ENCODE measurements at places on chromosomes 5 and 9.

GRCh38 chr9:4084435-4084818 lies 215.4 kb downstream of the GLIS3 start:
- DNase-seq: no peak

DNA sequence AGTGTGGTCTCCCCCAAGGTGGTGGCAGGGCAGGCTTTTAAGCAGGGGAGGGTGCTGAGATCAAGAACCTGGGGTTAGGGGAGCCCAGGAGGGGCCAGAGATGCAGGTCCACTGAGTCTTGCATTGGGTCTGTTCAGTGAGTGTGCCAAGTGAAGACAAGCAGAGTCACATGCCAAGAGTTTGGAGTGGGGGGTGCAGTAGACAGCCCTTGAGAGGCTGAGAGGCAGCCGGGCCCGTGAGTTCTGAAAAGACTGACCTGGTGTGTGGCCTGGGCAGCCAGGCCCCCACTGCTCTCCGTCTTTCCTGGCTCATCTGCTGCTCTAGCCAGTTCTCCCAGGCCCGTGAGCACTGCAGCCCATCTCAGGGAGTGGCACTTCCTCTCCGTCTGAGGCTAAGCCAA lies 120.0 kb downstream of the DAB2IP start:
- no peak for DNase-seq

GRCh38 chr5:135462304-135462703 lies 10.2 kb upstream of the TIFAB start:
- peak; percentile 75 for DNase-seq

- no peak for DNase-seq
Measured at GRCh38 chr5:1315709-1316587, 21.1 kb upstream of the TERT start.

GRCh38 chr9:37952731-37953130 lies 48.8 kb upstream of the SLC25A51 start:
- DNase-seq: no peak

DNA sequence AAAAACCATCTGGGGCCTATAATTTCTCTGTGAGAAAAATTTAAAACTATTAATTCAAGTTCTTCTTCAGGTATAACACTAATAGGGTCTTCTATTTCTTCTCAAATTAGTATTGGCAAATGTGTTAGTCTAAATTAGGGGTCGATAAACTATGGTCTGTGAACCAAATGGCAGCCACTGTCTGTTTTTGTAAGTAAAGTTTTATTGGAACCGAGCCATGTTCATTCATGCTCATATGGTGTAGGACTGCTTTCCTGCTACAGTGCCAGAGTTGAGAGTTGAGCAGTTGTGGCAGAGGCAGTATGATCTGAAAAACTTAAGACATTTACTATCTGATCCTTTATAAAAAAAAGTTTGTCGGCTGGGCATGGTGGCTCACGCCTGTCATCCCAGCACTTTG lies 29.1 kb downstream of the SEC61B start:
- no peak for DNase-seq

GRCh38 chr9:136208675-136209074 lies 3.7 kb upstream of the LHX3 start:
- no peak for DNase-seq

GRCh38 chr9:114655689-114656088 lies 1.9 kb downstream of the TEX53 start:
- no peak for DNase-seq

DNA sequence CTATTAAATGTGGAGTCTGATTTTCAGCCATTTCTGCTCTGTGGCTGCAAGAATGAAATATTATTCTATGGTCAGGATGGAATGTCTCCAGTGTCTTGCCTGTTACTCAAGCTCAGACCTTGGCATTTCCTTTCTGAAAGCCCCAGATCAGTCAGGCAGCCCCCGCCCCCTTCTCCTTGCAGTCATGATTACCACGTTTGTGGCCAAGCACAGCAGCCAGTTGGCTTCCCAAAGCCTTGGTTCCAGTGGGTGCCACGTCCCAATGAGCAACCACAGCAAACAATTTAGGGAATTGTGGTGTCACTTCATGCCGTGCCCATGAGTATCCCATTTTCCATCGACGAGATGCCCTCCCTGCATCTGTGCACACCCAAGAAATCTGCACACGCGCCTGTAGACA lies 9.7 kb upstream of the OBP2A start:
- DNase-seq: no peak

DNA sequence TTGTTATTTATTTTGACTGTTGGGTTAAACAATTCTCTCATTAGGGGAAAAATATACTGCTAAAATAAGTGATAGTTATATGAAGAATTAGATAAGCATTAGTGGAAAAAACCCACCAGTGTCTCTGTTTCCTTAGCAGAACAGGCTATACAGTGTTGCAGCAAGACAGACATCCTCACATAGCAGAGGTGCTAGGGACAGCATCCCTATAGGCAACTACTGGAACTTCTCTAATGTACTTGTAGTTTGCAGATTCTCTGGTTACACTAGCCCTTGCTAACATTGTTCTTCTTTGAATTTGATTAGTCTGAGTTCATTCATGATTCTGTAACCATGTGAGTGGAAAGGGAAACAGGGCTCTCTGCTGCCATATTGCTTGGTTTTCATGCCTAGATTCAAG lies 661.8 kb upstream of the RGMB start:
- DNase-seq: no peak

GRCh38 chr5:39100301-39100850 lies 26.2 kb upstream of the RICTOR start:
- DNase-seq: no peak

DNA sequence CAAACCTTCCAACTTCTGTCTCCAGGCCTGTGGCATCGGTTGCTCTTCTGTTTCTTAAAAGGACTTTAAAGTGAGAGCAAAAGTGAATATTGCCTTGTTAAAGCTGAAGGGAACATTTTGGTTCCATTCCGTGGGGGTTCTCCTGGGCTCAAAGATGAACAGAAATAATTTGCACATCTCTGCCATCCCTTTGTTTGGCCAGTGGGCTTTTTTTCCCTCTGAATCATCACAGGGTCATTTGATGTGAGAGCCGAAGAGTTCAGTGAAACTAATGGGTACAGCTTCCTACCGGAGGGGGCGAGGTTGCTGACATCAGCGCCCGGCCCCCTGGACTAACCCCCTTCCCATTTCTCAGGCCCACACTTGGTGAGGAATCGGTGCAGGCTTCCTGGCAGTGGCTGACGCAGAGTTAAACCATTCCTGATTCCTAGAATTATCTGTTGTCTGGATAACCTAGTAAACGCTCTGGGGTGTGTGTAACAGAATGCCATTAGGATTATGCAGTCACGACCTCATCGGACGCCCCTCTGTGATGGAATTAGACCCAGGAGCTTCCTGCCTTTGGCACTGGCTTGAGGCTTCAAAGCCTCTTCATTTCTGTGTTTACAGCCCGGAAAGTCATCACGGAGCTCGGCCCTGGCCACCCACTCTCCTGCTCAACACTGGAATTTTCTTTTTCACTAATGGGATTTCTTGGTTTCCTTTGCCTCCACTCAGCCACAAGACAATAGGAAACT lies 61.6 kb upstream of the RPL26L1 start:
- DNase-seq: peak; percentile 79

DNA sequence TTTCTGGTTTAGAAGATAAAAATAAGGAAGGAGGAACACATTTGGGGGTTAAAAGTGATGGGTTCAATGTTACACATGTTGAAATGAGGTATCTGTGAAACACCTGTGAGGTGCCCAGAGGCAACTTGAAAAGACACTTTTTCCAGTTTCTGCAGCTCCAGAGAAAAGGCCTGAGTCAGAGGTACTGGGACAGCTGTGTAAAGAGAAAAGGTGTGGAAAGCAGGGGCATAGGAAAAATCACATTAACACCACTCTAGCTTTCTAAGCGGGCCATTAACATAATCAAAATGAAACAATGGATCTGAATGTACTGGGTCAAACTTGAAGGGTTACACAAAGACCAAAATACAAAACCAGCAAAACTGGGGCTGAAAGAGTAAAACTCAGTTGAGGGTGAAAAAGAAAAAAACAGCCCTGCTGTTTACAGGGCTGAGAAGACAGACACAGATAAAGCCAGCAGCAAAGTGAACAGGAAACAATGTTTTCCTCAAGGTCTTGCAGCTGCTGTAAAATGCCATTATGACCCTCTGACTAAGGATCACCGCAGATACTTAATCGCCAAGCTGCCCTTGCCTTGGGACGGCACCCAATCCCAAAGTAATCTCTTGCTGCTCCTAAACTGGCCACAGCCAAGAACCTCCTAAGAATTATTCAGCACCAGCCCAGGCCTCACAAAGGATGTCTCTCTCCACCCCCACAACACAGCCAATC lies 104.7 kb downstream of the DROSHA start:
- DNase-seq: no peak

- no peak for DNase-seq
Measured at GRCh38 chr5:13955896-13956295, 11.4 kb upstream of the DNAH5 start.

GRCh38 chr5:95007921-95008597 lies 276.8 kb downstream of the MCTP1 start:
- no peak for DNase-seq

DNA sequence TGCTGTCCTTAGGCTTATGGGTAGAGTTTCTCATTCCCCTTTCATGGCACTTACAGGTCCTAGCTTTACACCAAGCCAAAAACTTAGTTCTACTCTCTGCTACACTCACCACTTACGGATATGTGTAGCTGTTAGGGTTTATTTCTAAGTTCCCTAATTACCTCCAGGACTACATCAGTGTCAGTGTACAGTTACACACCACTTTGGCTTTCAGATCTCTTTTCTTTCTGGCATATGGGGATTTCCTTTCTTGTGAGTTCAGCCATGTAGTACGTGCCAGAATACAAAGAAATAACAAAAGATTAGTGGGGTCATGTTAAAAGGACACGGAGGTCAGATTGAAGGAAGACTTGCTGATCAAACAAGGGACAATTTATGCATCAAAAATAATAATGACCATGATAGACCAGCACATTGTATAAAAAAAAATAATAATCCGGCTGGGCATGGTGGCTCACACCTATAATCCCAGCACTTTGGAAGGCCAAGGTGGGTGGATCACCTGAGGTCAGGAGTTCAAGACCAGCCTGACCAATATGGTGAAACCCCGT lies 41.8 kb downstream of the LYRM7 start:
- no peak for DNase-seq

- DNase-seq: no peak
Measured at GRCh38 chr5:96478983-96479382, 45.9 kb upstream of the PCSK1 start.

DNA sequence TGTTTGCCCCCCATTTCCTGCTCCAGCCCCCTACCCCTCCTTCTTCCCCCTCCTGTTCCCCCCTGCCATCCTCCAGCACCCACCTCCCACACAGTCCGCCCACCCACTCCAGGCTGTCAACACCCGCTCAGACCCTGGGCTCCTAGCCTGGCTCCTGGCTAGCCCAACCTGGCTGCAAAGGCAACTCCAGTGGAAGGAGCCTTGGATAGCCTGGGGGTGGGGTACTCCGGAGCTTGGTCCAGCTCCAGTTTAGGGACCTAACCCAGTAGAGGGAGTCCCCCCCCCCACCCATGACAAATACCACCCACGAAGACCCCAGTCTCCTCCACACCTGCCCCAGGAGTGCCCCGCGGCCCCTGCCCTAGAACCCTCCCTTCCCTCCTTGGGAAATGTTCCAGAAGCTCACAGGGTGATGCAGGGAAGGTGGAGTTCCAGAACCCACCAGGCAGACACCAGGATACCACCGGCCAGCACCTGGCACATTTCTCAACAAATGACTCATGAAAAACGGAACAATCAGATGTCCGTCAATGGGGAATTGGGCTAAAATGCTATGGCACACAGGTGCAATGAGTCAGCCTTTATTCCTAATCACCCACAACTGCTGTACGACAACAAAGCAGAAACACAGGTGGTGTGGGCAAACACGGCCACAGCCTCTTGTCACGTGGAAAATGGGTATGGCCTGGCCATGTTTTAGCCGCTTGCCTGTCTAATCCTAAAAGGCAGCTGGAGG lies 901 bp upstream of the SLC12A7 start:
- DNase-seq: no peak

DNA sequence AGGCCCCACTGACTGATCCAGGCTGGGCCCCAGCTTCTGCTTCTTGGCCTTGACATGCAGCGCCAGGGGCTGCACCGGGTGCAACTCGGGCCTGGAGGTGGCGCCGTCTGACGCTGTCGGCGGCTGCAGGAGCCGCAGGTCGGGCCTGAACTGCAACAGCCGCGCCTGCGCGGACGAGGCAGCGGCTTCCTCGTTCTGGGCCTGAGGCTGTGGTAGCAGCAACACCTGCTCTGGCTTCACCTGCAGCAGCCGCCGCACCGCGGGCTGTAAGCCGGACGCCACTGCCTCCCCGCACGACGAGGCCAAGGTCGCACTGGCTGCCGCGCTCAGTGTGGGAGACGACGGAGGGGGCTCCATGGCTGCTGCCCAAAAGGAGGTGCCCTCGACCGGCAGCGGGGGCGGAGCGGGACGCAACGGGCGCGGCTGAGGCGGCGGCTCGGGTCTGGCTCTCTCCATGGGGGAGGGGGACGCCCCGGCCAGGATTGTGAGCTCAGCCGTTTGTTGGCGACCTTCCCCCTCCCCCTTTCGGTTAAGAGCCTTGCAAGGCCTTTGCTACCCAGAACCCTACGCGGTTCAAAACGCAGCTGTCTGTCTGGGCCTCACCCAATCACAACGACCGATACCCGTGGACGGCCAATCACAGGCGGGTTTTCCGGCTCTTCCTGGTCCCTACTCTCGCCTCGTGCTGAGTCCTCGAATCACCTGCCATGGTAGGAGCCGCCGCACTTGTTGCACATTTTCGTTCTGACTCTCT lies 438 bp downstream of the SOX30 start:
- no peak for DNase-seq

- no peak for DNase-seq
Measured at GRCh38 chr5:158511454-158511853, 588.3 kb downstream of the EBF1 start.

DNA sequence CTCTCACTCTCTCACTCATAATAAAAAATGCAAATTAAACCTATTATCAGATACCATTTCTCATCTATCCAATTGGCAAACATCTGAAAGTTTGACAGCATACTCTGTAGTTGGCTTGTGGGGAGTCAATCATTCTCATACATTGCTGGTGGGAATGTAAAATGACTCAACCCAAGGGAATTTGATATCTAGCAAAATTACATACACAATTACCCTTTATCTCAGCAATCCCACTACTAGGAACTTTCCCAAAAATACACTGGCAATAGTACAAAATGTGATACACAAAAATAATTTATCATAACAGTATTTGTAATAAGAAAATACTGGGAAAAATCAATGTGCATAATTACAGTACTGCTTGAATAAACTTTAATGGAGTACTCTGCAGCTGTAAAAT lies 731.3 kb downstream of the DTWD2 start:
- DNase-seq: peak; percentile 9

- no peak for DNase-seq
Measured at GRCh38 chr5:107169867-107170266, 500.9 kb downstream of the EFNA5 start.

DNA sequence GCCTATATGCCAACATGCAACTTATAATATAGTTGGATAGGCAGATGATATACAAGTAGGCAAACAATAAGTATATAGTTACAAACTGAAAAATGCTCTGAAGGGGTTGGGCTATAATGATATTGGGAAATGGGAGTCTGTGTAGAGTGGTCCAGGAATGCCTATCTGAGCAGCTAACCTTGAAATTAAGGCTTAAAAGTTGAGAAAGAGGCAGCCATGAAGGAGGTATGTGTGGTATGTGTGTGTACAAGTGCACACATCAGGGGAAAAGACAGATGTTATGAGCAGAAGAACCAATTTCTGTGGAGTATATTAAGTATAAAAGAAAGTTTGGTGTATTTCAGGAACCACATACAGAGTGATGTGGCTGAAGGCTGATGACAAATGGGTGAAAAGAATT lies 154.9 kb upstream of the PAPPA start:
- DNase-seq: no peak

Measured in HTR-8/SVneo (cell line).